Activated naive CD4-positive, alpha-beta T cell treated with anti-CD3 and anti-CD28 coated beads for 36 hours (primary cell): ENCODE measurements at places on chromosomes 16 and 17.

DNA sequence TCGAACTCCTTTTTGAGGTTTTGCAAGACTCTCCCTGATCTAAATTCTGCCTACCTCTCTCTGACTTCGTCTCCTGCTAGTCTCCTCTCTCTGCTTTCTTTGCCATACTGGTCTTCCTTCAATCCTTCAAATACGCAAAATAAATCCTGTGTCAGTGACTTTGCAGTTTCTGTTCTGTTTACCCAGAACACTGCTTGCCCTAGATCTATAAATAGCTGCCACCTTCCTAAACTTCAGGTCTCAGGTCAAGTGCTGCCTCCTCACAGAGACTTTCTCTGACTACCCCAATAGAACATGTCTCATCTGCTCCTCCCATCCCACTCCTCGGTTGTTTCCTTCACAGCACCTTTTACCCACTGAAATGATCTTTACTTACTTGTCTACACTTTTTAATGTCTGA, 78.9 kb downstream of the TRIM37 start:
- DNase-seq = no peak

GRCh38 chr17:70378076-70378475, 208.7 kb downstream of the KCNJ2 start:
- DNase-seq = no peak

DNA sequence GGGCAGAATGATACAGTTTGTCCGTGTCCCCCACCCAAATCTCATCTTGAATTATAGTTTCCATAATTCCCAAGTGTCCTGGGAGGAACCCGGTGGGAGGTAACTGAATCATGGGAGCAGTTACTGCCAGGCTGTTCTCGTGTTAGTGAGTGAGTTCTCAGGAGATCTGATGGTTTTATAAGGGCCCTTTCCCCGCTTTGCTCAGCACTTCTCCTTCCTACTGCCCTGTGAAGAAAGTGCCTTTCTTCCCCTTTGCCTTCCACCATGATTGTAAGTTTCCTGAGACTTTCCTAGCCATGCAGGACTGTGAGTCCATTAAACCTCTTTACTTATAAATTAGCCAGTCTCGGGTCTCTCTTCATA, 28.9 kb upstream of the SEC14L1 start:
- DNase-seq = no peak

GRCh38 chr17:4163951-4164350, 21.0 kb downstream of the CYB5D2 start:
- DNase-seq = no peak

DNA sequence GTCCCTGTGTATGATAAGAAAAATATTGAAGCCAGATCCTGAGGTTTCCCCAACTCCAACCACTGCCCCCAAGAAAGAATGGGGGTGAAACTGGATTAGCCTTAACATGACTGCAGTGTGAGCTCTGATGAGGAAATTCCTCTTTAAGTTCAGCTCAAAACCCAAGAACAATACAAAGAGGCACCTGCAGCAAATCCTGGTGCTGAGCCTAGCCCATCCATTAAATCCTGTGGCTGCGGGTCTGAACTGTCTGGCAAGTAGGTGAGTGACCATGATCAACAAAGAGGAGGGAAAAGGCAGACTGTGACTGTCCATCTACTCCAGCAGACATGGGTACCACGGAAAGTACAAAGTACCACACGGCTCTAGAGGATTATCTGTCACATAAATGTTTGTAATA, 64.2 kb downstream of the CREBBP start:
- no peak for DNase-seq

- DNase-seq = peak; percentile 58
These were observed 44.4 kb downstream of the LYRM1 start for GRCh38 chr16:20944861-20945574.

DNA sequence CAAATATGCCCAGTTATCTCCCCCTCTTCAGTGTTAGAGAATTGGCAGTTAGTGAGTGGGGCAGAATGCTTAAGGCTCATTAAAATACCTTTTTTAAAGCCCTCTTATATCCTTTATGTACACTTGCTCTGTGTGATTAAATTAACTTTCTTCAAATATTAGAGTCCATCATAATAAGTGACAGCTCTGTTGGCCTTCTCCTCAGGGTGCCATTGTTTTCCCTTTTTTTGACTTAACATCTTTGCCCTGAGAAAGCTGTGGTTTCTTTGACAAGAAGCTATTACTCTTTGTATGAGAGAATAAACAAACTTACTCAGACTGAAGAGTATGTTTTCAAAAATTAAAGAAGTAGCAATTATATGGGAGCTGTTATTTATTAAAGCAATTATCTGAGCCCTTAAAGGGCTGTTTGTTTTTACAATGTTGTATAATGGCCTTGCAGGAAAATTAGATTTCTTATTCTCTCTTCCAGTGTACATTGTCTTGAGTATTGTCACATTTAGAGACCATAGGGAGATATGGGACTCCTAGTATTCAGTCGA, 13.4 kb downstream of the RBBP6 start:
- DNase-seq = no peak
